ENCODE measurements at places on chromosomes 2 and 18.

DNA sequence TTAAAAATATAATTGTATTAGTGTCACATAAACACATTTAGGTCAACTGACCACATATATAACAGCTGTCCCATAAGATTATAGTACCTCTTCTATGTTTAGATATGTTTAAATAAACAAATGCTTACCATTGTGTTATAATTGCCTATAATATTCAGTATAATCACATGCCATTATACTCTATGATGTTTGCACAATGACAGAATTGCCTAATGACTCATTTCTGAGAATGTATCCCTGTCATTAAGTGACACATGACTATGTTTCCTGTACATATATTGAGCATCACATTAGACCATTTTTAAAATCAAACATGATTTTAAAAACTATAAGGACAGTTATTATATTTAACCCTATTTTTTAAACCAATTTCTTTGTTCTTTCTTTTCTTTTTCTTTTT is 89.8 kb downstream of the HS6ST1 start:
- DNase-seq = no peak

GRCh38 chr2:155377266-155377680 is 678.8 kb downstream of the KCNJ3 start:
- DNase-seq = no peak

DNA sequence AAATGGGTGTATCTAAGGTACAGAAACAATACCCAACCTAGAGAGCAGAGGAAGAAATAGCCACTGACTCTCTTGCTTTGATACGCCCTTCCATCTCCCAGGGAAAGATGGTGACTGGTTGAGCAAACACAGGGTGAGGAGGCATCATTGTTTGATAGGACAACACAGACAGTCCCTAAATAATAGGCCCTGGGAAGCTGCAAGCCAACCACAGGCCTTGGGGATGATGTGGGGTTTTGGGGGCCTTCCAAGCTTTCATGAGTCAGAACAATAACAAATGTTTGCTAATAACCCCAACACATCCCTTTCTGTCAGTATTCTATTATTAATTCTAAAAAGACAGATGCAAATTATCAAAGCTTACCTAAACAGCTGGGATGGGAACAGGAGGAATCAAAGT is 9.8 kb downstream of the LGALSL start:
- no peak for DNase-seq

- no peak for DNase-seq
Observed at GRCh38 chr2:195106681-195107380, 550.2 kb upstream of the SLC39A10 start.

- no peak for DNase-seq
Observed at GRCh38 chr2:213678437-213679218, 394.4 kb downstream of the SPAG16 start.

GRCh38 chr2:6167592-6168138 is 475.5 kb downstream of the SOX11 start:
- DNase-seq = no peak

GRCh38 chr18:73691118-73691517 is 456.5 kb downstream of the FBXO15 start:
- no peak for DNase-seq

GRCh38 chr2:11754700-11755015 is 8.2 kb downstream of the LPIN1 start:
- no peak for DNase-seq

GRCh38 chr18:76522122-76522503 is 27.1 kb upstream of the ZNF516 start:
- DNase-seq = no peak

- DNase-seq = no peak
Observed at GRCh38 chr2:235330775-235331451, 162.9 kb upstream of the AGAP1 start.

GRCh38 chr18:8813611-8814010 is 108.3 kb downstream of the MTCL1 start:
- no peak for DNase-seq

DNA sequence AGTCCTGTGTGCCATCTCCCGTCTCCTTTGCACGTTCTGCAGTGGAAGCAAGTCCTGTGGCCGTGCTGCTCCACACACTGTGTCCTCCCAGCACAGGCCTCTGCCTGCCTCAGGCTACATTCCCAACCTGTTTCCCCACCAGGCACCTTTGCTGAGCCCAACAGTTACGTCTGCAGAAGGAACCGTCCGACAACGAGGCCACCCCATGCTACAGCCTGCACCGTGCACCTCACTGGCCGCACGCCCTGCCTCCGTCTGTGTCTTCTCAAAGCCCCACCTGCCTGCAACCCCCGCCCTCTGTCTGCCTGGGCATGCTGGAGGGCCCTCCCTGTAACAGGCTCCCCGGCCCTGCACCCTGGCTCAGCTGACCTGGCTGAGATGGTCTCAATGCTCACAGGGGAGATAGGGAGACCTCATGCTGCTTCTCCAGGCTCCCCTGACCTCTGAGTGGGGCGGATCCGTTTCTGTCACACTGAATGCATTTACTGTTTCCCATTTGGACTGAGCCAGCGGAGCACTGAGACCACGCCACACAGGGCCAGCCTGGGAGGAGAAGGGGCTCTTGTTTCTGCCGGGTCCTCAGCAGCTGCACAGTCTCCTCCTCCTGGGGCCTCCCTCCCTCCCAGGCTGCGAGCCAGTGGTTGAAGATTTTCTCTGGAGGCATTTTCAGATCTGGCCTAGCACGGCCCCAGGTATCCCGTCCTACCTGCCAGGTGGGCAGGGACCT is 109.1 kb upstream of the OTOS start:
- no peak for DNase-seq

- DNase-seq = no peak
Observed at GRCh38 chr2:34291076-34291475, 692.0 kb upstream of the FAM98A start.

Measured in stimulated activated CD8-positive, alpha-beta memory T cell treated with anti-CD3 and anti-CD28 coated beads, Interleukin-15, amount 100 ng/mL, for 48 hours (primary cell).